Posterior vena cava (tissue), 2 donors: ENCODE measurements at places on chromosomes 1 and 21. TPM values are rescaled to one million over a fixed set of nuclear protein-coding genes. Genes with fewer than 3 reads are reported as not detected.
A peak's percentile ranks its signal among the peaks of the same experiment; 100 is the strongest.

GRCh38 chr1:154503898-154504297, 1.7 kb upstream of the SHE start:
- no peak for DNase-seq

GRCh38 chr1:168100315-168101002, 36.3 kb downstream of the GPR161 start:
- DNase-seq = no peak

DNA sequence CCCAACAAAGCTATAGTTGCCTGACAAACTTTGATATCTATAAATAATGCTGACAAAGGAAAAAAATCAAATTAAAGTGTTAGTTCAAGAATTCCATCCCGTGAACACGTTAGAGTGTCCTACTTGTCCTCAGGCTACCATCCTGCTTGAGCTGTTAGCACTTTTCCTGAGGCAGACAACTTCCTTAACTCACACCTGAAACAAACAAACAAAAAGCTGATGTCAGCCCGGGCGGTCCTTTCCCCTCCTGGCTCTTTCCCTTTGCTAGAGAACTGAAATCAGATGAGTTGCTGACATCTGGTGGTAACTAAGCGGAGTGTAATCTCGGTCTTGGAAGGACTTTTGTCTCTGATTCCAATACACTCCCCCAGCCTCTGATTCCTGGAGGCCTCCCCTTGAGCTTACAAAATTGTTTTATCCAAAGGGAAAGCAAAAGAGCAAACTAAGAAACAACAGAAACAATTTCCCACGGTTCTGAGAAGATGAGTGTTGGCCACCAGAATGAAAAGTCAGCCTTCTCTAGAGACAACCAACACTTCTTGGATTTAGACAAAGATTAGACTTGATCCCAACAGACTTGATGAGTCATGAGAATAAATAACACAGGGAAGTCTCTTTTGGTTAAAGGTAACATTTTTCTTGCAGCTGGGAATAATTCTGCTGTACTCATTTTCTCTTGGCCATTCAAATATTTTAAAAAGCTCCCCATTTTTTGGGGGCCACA, 135.4 kb downstream of the PROX1 start:
- DNase-seq = no peak

GRCh38 chr1:203870245-203870644, 8.8 kb downstream of the SNRPE start:
- no peak for DNase-seq

- DNase-seq = no peak
Measured at GRCh38 chr1:58805716-58806571, 22.1 kb upstream of the JUN start.

DNA sequence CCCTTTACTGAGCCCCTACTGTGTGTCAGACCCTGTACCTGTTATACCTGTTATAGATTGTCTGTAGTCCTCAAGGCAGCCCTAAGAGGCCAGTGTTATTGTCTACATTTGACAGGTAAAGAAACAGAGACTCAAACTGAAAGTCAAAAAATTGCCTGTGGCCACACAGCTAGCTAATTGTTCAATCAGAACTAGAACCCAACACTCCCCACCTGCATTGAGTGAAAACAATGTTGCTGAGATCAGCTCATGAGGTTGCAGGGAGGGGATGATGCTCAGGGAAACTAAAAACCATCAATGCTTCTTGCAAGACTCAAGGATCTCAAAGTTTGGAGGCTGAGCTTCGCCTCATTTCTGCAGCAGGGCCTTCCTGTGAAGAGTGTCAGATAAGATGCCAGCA, 109.5 kb upstream of the LMO4 start:
- DNase-seq = no peak

DNA sequence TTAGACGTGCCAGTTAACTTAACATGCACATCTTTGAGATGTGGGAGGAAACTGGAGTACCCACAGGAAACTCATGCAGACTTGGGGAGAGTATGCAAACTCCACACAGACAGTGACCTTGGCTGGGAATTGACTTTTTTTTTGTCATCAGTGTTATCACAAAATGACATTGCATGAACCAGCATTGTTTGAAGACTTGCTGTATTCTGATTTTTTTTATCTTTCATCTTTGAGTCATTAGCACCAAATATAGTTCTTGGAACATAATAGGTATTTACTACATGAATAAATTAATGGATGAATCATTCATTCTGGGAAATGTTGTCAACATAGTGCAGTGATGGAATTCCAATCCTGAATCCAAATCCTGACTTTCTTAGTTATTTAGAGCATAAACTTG, 77.0 kb downstream of the ATF6 start:
- DNase-seq = no peak

DNA sequence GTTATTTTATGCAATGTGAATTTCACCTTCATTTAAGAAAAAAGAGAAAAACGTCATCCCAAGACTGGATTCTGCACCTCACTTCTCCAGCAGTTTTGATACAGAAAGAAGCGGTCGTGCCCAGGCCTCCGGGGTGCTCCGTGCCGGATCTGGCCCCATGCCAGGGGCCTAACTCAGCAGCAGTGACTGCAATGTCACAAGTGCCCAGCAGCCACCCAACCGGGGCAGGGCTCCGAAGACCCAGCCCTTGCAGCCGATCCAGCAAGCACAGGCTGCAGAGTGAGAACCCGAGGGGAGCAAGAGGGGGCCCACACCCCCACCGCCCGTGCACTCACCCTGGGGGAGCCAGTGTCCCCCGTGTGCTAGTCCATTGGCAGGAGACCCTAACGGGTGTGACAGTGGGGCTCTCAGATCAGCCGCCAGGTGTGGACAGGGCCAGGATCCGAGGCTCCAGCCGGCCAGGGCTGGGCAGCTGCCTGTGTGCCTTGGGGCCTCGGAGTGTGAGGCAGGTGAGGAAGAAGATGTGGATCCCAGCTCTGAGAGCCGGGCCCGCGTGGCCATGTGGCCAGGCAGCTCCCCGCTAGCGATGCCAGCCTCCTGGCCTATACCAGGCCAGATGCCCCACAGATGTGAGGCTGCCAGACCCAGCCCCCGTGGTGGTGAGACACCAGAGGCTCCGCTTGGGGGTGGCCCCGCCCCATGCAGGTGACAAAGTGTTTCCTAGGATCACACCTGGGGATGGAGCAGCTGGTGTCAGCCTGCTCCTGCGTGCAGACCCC, 60.6 kb downstream of the MEGF6 start:
- DNase-seq = no peak

GRCh38 chr1:22502202-22502601, 50.6 kb downstream of the ZBTB40 start:
- DNase-seq = no peak

DNA sequence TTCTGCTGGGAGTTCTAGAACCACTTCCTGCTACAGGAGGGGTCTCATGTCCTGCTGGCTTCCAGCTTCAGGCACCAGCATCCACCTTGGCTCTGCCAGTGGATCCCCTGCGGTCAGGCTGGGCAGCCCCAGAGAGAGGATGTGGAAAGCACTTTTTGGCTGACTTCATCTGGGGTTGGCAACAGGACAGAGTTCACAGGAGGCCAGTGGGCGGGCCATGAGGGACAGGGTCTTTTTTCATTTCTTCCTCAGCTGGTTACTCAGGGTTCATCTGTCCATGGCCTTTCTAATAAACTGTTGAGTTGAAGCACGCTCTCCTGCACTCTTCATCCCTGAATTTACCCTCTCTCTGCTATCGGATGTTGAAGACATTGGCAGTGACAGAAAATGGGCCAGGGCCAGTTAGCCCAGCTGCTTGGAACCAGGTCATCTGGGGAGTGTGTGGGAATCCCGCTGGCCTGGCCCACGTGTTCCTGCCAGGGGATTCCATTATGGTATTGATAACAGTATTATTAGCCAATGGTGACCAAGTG, 45.2 kb downstream of the RPS6KA1 start:
- no peak for DNase-seq

DNA sequence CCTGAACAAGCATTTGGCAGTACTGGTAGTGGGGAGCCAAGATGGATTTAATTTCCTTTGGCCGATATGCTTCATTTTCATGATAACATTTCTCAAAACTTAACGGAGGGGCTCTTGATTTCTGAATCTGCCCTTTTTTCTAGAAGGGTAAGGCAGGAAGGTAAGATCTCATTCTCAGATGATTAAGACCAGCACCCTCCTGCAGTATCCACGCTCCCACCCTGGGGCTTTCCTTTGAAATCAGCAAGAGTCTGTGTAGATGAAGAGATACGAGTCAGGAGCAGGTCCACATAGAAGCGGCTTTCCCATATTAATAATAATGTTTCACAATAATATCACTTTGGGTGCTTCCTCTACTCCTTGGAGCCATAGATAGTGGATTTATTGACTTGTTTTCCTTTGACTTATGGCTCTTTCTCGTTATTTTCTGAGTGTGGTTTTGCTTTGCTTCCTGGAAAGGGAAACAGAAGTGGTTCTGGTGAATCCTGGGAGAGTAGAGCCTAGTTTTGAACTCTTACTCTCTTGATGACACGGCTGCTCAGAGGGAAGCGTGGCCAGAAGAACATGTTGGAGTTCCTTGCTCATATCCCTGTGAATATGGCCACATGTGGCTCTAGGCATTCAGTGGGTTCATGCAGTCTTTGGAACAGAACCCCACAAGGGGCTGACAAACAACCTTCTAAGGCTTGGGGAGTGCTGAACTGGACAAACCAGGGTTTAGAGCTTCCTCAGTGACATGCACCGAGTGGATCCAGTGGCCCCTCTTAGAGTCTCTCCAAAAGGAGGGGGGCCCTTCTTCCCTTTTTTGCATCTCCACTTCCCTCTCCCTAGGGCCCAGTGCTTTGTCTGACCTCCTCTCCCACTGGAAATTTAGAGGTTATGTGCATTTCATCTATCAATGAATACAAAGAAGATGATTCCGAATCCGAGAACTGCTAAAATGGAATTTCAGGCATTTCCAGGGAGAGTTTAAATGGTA, 195.7 kb downstream of the DYRK1A start:
- no peak for DNase-seq

DNA sequence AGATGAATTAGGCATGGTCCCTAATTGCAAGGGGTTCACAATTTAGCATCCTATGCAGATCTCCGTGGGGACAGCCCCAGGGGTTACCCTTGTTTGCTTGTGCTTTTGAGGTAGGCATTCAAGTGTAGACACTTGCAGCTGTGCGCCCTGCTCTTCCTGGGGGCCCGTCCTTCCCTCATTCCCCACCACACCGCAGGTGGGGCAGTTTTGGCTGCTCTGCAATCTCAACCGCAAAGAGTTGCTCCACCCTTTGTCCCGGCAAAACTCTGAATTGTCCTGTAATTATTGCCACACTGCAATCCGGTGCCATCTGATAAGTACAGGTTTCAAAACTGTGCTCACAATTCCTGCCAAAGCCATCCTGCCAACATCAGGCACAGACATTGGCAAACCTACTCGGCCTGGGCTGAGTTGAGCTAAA, 65.4 kb upstream of the LYST start:
- no peak for DNase-seq

DNA sequence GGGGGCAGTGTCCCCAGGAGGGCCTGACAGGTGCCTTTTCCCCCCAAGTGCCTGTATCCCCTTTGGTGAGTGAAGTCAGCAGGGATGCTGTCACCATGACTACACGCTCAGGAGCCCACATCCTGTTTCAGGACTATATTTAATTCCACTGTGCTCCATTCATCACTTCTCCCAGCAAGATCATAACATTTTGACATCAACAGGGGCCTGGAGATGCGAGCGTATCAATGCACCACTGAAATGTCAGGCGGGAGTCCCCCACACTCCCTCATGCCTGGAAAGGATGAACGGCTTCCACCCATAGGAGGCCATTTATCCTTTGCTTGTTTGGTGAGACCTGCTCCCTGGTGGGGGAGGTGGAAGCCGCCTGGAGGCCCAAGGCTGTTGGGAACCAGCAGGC, 119.1 kb downstream of the PTPRU start:
- no peak for DNase-seq

GRCh38 chr1:188402986-188403385, 1574.2 kb downstream of the PLA2G4A start:
- no peak for DNase-seq

Gene RASSF5
- 13.3 TPM for total RNA-seq

Gene ATP6V1G3
- not detected for total RNA-seq

DNA sequence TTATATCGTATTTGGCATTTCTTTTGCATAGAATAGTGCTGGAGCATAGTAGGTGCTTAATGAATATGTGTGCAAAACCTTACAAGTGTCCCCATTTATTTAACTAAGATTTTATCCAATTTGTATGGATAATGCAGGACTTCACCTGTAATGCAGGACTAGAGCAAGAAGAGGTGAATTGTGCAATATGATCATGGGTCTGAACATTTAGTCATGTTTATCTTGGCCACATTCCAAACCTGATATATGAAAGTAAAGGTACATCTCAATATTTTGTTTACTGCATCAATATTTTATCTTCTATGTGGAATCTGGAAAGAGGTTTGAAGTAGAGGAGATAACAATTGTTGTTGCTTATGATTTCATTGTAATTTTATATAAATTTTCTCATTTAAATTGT, 1626.7 kb upstream of the B3GALT2 start:
- DNase-seq = no peak

Gene TCEA3
- total RNA-seq = 23.0 TPM

DNA sequence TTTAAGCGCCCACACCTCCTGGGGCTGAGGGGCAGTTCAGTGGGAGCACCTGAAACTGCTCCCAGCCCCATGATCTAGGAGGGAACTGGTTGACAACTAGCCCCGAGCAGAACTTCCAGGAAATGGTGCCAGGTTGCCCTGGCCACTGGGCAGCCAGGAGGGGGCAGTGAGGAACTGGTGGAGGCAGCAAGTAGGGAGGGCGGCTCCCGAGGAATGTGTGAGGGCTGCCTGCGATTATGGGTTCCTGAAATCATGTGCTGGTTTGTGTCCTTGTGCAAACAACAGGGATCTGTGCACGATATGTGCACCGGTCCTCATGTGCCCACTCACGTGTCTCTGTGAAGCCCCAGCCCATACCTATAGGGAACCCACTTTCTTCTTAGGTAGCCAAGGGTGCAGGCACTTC, 9.9 kb downstream of the GPR3 start:
- DNase-seq = peak; percentile 92

DNA sequence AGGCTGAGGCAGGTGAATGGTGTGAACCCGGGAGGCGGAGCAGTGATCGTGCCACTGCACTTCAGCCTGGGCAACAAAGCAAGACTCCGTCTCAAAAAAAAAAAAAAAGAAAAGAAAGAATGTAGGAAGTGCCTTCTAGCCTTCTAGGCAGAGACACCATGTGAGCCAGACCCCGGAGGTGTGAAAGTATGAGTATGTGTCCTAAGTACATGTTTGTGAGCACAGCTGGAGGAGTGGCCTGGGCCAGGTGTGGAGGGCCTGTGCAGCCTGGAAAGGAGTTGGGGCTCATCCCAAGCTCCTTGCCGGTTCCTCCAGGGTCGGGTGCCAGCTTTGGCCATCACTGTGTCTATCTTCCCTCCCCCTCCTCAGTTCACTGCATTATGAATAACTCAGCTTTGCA, 13.0 kb downstream of the SOX13 start:
- DNase-seq = no peak

GRCh38 chr1:227898502-227899140, 49.1 kb downstream of the WNT9A start:
- peak; percentile 64 for DNase-seq
